ENCODE measurements at places on chromosomes 3 and 15. TPM values are rescaled to one million over a fixed set of nuclear protein-coding genes. Genes with fewer than 3 reads are reported as not detected.
A peak's percentile ranks its signal among the peaks of the same experiment; 100 is the strongest.

OR5K2 gene
- not detected for total RNA-seq

DNA sequence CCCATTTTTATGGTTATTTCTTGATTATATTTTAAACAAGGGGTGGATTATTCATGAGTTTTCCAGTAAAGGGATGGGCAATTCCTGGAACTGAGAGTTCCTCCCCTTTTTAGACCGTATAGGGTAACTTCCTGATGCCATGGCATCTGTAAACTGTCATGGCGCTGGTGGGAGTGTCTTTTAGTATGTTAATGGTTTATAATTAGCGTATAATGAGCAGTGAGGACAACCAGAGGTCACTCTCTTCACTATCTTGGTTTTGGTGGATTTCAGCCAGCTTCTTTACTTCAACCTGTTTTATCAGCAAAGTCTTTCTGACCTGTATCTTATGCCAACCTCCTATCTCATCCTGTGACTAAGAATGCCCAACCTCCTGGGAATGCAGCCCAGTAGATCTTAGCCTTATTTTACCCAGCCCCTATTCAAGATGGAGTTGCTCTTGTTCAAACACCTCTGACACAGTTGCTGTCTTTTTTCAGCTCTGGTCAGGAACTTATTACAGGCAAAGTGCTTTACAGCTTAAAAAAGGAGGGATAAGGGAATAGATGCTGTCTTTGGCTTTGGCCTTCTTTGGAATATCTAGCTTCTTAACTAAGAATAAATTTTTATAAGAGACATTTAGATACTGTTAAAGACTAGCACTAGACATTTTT is 257.8 kb downstream of the CNTN4 start:
- H3K4me1 ChIP-seq = no peaks in the 10 kb centered on the region
- H3K27ac ChIP-seq = no peak overlapping the region
- H3K36me3 ChIP-seq = no peaks in the 10 kb centered on the region
- DNase-seq = no peak

- DNase-seq = no peak
- H3K27ac ChIP-seq = no peak overlapping the region
- H3K36me3 ChIP-seq = no peaks in the 10 kb centered on the region
- H3K4me1 ChIP-seq = no peaks in the 10 kb centered on the region
- H3K4me3 ChIP-seq = no peak overlapping the region
These were observed 982.8 kb downstream of the ROBO1 start for GRCh38 chr3:78785004-78785403.

SLC6A1 gene
- total RNA-seq = 2.1 TPM

GRCh38 chr3:61802772-61803171 is 241.4 kb downstream of the PTPRG start:
- no peak for DNase-seq
- H3K27me3 ChIP-seq = no peaks in the 10 kb centered on the region
- no peaks in the 10 kb centered on the region for H3K36me3 ChIP-seq
- no peaks in the 10 kb centered on the region for H3K4me1 ChIP-seq
- no peak overlapping the region for H3K27ac ChIP-seq

DNA sequence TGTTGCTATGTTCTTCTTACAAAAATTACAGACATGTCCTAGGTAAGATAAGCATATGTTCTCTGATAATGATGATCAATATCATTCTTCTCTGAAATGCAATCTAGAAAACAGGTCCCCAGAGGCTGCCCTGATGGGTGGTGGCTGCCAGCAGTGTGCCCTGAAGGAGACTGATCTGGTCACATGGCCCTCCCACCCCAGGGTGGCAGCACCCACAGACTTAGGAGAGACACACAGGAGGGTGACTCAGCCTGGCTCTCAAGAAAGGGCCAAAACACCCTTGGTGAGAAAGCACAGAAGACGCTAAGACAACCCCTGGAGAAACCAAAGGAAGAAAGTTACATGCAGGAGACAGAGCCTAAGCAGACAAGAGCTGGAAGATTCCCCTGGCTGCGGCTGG is 203.7 kb downstream of the TJP1 start:
- no peaks in the 10 kb centered on the region for H3K27me3 ChIP-seq
- H3K27ac ChIP-seq = no peak overlapping the region
- H3K36me3 ChIP-seq = no peaks in the 10 kb centered on the region
- no peak for DNase-seq
- H3K4me3 ChIP-seq = no peak overlapping the region

GRCh38 chr15:48537271-48538113 is 108.0 kb downstream of the FBN1 start:
- no peak overlapping the region for H3K4me3 ChIP-seq
- no peaks in the 10 kb centered on the region for H3K4me1 ChIP-seq
- no peak overlapping the region for H3K27ac ChIP-seq
- H3K27me3 ChIP-seq = no peaks in the 10 kb centered on the region

- no peaks in the 10 kb centered on the region for H3K36me3 ChIP-seq
- DNase-seq = peak; percentile 48
- no peaks in the 10 kb centered on the region for H3K27me3 ChIP-seq
- no peak overlapping the region for H3K4me3 ChIP-seq
- H3K27ac ChIP-seq = no peak overlapping the region
These were observed 126.3 kb upstream of the MEF2A start for GRCh38 chr15:99439524-99439835.

CASR gene
- 72.8 TPM for total RNA-seq

DNA sequence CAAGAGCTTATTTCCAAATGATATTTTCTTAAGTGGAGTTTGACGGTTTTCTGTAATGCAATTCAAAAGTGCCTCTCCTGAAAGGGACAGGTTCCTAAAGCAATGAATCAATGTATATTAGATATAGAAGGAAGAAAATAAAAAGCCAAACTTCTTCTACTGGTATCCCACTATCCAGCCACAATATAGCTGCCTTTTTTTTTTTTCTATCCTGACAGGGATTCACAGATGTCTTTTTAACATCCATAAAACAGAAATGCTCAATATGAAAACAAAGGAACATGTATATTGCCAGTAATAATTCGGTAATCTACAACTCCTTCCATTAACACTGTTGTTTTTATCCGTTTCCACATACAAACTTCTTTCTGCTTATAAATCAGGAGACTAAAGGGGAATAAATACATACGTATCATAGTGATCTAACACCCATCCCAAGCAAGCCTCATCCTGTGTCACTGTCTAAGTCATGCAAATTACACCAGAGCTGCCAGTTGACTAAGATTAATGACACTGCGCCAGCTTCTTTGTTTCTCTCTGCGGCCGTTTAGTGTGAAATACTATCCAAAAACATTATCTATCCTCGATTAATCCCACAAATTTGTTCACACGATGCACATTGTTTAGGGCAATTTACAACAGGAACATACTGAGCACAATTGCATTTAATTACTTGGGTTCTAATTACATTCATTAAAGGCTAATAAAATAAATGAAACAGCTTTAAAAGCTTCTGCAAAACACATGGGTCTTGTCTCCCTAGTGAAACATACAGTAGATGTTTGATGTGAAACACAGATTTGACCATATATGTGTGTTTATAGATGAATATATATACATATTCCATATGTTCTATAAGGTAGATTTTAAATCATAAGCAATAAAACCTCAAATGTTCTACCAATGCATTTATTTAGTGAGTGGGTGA is 51.9 kb upstream of the CDIN1 start:
- no peaks in the 10 kb centered on the region for H3K36me3 ChIP-seq
- H3K27me3 ChIP-seq = no peaks in the 10 kb centered on the region
- H3K4me3 ChIP-seq = no peak overlapping the region

DNA sequence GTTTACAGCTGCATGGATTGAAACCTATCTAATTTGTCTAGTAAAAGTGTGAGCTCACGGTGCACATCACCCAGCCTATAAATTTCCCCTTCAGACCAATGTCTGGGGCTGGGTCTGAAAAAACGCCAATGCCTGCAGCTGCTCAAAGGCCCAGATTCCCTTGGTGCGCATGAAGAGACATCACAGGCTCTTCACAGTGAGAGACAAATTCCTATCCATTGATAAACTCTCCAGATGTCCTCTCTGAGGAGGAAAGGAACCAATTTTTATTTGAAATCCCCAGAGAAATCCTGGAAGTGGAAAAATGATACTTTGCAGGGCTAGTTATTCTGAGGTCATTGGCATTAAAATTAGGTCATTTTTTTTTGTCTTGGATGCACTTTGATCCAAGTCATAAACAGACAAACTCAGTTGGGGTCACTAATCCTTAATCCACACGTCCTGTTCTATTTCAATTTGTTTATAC is 360.5 kb downstream of the EPHA3 start:
- H3K36me3 ChIP-seq = no peaks in the 10 kb centered on the region
- H3K4me1 ChIP-seq = no peaks in the 10 kb centered on the region
- DNase-seq = no peak
- no peak overlapping the region for H3K4me3 ChIP-seq

GRCh38 chr3:66432041-66432766 is 68.6 kb downstream of the LRIG1 start:
- no peak overlapping the region for H3K4me3 ChIP-seq
- H3K4me1 ChIP-seq = peaks cover 5% of the 10 kb centered on the region
- no peak overlapping the region for H3K27ac ChIP-seq
- H3K36me3 ChIP-seq = no peaks in the 10 kb centered on the region

DNA sequence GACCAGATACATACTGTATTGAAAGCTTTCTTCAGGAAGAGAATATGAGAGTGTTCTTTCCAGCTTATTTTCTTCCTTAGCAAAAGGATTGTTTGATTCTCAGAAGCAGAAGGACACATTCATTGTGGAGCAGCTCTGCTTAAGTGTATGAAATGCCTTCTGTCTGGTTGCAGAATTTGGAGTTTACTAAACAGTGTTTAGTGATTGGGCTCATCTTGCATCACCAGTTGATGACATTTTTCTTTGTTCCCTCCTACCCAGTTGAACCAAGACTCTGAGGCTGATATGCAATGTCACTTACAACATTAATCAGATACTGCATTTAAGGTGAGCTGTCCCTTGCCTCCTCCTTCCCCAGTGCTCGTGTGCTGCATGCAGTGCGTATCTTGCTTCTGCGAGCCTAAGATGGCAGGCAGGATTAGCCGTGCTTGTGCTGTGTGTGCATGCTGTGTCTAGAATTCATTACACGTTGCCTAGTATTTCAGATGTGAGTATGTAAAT is 18.4 kb downstream of the ZBTB38 start:
- no peaks in the 10 kb centered on the region for H3K27me3 ChIP-seq
- no peaks in the 10 kb centered on the region for H3K36me3 ChIP-seq
- no peak overlapping the region for H3K27ac ChIP-seq
- no peaks in the 10 kb centered on the region for H3K4me1 ChIP-seq
- DNase-seq = no peak
- no peak overlapping the region for H3K4me3 ChIP-seq

GRCh38 chr3:164007765-164008164 is 1070.5 kb downstream of the SI start:
- H3K27ac ChIP-seq = no peak overlapping the region
- H3K4me3 ChIP-seq = no peak overlapping the region
- no peaks in the 10 kb centered on the region for H3K36me3 ChIP-seq
- H3K4me1 ChIP-seq = no peaks in the 10 kb centered on the region

WHAMM gene
- total RNA-seq = 13.8 TPM

IMPG2 gene
- total RNA-seq = 0.85 TPM

- H3K4me1 ChIP-seq = peaks cover 2% of the 10 kb centered on the region
- no peaks in the 10 kb centered on the region for H3K27me3 ChIP-seq
- no peaks in the 10 kb centered on the region for H3K36me3 ChIP-seq
- H3K4me3 ChIP-seq = no peak overlapping the region
These were observed 163.8 kb downstream of the EBLN2 start for GRCh38 chr3:73225146-73225855.

GRCh38 chr3:113684271-113684819 is 12.1 kb downstream of the USF3 start:
- H3K27me3 ChIP-seq = no peaks in the 10 kb centered on the region
- H3K36me3 ChIP-seq = no peaks in the 10 kb centered on the region
- no peak overlapping the region for H3K4me3 ChIP-seq
- H3K4me1 ChIP-seq = no peaks in the 10 kb centered on the region
- no peak for DNase-seq

- DNase-seq = no peak
- no peaks in the 10 kb centered on the region for H3K4me1 ChIP-seq
- no peak overlapping the region for H3K27ac ChIP-seq
- H3K4me3 ChIP-seq = no peak overlapping the region
These were observed 70.4 kb upstream of the TTC14 start for GRCh38 chr3:180531303-180532278.

DNA sequence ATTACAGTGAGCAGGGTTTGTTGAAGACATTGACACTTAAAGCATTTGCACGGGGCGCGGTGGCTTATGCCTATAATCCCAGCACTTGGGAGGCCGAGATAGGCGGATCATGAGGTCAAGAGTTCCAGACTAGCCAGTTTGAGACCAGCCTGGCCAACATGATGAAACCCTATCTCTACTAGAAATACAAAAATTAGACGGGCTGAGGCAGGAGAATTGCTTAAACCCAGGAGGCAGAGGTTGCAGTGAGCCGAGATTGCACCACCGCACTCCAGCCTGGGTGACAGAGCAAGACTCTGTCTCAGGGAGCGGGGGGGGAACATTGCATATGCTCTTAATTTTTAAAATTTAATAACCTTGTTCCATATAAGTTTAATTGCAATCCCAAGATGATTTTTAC is 11.9 kb downstream of the STT3B start:
- H3K4me1 ChIP-seq = peaks cover 9% of the 10 kb centered on the region
- no peak overlapping the region for H3K27ac ChIP-seq
- no peaks in the 10 kb centered on the region for H3K27me3 ChIP-seq
- DNase-seq = no peak

- H3K27ac ChIP-seq = peak overlapping the region; percentile 65
- peak overlapping the region; percentile 85 for H3K4me3 ChIP-seq
- DNase-seq = no peak
These were observed 520.0 kb downstream of the MECOM start for GRCh38 chr3:169143506-169143905.

- H3K36me3 ChIP-seq = no peaks in the 10 kb centered on the region
- no peak for DNase-seq
- H3K4me3 ChIP-seq = no peak overlapping the region
- H3K4me1 ChIP-seq = no peaks in the 10 kb centered on the region
- H3K27me3 ChIP-seq = no peaks in the 10 kb centered on the region
- H3K27ac ChIP-seq = no peak overlapping the region
These were observed 154.7 kb downstream of the SV2B start for GRCh38 chr15:91254766-91255165.

- DNase-seq = no peak
- H3K4me1 ChIP-seq = no peaks in the 10 kb centered on the region
- no peak overlapping the region for H3K27ac ChIP-seq
- no peak overlapping the region for H3K4me3 ChIP-seq
These were observed 28.3 kb downstream of the IL12A start for GRCh38 chr3:160016972-160017371.

- no peaks in the 10 kb centered on the region for H3K27me3 ChIP-seq
- peak overlapping the region; percentile 71 for H3K27ac ChIP-seq
- H3K4me3 ChIP-seq = no peak overlapping the region
- H3K4me1 ChIP-seq = peaks cover 19% of the 10 kb centered on the region
These were observed 9.7 kb downstream of the CGNL1 start for GRCh38 chr15:57385923-57386390.
